ENCODE measurements at places on chromosomes 16 and 17.

GRCh38 chr17:27649929-27650328 is 18.9 kb downstream of the LGALS9 start:
- no peak for DNase-seq

DNA sequence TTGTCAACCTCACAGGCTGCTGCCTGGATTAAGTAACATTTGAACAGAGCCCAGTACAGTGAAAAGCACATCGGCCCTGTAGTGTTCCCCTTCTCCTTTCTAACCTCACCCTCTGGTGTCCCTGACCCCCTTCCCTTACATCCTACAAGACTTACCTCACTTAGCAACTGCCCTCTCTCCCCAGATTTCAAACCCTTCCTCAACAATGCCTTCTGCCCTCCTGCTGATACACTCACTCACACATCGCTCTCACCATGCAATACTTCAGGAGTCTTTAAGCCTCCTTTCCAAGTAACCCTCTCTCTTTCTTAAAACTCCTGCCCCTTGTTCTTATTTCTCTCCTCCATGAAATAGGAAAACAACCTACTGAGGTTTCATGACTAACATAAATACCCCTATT is 17.8 kb downstream of the ZZEF1 start:
- no peak for DNase-seq

GRCh38 chr17:22270381-22270780 is 578.1 kb downstream of the KCNJ18 start:
- DNase-seq, result no peak

DNA sequence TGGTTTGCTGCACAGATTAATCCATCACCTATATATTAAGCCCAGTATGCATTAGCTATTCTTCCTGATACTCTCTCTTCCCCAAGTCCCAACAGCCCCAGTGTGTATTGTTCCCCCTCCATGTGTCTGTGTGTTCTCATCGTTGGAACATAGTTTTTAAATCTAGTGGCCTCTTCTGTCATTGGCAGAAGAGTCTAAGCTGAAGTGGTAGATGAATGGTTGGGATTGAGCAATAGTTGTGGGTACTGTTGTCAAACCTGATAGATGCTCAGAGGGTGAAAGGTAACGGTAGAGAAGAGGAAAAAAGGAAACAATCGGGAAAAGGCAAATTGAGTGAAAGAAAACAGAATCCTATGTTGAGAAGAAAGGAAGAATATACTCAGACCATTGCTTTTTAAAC is 29.9 kb downstream of the MAP3K3 start:
- no peak for DNase-seq

GRCh38 chr17:71905376-71906031 is 215.3 kb upstream of the SOX9 start:
- DNase-seq, result no peak

- no peak for DNase-seq
Measured at GRCh38 chr16:1865902-1866690, 5.9 kb downstream of the MEIOB start.

- no peak for DNase-seq
Measured at GRCh38 chr16:1030473-1030901, 42.1 kb upstream of the SSTR5 start.

DNA sequence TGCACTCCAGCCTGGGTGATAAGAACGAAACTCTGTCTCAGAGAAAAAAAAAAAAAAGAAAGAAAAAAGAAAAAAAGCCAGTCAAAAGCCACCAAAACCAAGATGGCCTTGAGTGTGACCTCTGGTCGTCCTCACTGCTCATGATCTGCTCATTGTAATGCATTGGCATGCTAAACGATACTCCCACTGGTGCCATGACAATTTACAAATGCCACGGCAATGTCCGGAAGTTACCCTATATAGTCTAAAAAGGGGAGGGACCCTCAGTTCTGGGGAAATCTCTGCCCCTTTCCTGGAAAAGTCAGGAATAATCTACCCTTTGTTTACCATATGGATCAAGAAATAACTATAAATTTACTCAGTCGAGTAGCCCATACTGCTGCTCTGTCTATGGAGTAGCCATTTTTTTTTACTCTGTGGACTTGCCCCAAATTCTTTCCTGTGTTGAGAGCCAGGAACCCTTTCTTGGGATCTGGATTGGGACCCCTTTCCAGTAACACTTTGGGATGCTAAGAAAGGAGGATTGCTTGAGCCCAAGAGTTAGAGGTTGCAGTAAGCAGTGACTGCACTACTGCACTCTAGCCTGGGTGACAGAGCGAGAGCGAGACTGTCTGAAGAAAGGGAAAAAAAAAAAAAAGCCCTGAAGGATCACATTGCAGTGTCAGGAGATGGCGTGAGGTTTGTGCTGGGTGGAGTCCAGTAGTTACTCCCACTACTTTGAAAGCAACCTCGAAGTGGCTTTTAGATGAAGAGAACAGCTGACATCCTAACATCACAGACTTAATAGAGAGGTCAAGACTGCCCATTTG is 3.7 kb upstream of the TMEM231 start:
- DNase-seq, result no peak

DNA sequence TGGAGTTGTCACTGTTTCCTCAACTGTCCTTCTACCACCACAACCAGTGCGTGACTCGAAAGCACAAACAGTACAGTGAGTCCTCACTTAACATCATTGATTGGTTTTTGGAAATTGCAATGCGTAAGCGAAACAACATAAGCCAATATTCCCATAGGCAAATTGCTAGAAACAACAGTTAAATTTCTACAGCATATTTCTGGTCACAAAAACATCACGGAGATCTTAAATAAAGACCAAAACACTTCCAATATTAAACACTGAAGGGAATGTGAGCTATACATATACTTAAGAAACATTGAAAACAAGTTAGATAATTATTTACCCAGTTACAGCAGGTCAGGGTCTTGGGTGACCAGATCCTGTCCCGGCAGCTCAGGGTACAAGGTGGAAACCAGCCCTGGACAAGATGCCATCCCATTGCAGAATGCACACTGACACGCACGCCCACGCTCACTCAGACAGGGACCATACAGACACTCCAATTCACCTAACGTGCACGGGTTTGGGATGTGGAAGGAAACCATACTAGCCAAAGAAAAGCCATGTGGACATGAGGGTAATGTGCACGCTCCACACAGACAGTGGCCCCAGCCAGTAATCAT is 4.7 kb downstream of the SLC13A5 start:
- DNase-seq, result no peak

DNA sequence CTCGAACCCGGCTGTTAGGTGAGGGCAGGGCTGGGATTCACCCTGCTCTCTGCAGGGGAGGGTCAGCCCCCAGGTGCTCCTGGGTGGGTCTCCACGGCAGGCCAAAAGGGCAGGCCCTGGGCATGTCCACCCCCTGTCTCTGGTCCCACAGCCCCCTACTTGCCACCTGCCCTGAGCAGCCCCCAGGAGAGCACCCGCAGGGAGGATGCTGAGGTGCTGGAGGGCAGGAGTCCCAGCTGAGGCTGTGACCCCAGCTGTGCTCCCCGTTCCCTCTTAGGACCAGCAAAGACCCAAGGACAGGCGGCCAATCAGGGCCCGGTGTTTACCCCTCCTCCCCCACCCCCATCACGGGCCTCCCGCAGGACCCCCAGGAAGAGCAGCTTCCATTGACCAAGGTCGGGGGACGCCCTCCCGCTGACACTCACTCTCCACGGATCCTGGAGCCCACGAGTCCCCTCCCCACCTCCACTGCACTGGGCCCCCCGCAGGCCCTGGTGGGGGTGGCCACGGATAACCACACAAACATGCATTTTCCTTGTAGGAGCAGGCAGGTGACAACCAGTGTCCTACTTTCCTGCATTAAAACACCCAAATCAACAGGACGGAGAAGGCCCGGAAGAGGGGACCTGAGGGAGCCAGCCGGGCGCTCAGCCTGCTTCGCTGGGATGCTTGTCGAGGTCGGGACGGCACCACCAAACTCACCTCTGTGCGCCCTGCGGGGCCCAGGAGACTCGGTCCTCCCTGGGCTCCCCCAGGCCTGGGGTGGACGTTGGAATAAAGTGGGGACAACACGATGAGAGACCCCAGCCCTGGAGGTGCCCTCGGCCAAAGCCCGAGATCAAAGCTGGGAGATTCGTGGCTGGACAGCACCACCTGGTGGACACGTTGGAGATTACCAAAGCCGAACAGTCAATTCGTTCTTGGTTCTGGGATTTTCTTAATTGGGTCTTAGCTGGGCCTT is 22.5 kb upstream of the ENPP7 start:
- DNase-seq, result peak; percentile 57

- DNase-seq, result no peak
Measured at GRCh38 chr17:7114241-7114874, at the start of gene ASGR2. Gene ASGR2 (minus strand): TSS chr17:7114822. CDS start chr17:7114240, 582 bp downstream.

DNA sequence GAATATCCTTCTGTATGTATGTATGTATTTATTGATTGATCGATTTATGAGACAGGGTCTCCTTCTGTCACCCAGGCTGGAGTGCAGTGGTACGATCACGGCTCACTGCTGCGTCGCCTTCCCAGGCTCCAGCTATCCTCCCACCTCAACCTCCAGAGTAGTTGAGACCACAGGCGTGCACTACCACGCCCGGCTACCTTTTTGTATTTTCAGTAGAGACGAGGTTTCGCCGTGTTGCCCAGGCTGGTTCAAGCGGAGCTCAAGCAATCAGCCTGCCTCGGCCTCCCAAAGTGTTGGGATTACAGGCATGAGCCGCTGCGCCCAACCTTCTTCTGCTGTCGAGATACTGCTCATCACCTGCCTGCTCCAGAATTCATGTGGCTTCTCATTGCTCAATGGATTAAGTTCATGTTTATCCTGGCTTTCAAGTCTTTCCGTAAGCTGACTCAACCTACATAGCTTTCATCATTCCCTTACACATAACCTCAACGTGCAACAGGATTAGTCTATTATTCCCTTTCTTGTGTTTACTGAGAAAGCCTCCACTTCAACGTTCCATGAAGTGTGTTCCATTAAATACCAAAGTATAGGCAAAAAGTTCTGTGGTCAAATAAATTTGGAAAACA is 13.6 kb downstream of the TAC4 start:
- no peak for DNase-seq

DNA sequence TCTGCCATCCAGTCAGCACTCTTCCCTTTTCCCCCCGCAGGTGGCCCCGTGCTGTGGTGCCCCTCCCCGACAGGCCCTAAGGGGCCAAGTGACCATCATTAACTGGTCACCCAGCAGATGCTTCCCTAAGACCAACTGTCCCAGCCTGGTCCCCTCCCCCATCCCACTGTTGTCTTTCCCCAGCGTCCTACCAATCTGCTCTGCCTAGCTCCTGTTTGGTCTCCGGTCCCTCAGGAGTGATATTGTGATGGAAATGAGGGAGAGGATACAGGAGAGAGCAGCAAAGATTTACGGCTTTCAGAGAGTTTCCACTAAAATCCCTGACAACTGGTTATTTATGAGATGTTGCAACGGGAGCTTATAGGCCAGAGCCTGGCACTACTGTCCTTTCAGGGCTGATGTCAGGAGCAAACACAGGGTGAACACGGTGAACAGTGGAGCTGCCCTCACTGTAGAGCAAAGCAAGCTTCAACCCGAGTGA is 1.4 kb upstream of the TTLL6 start:
- no peak for DNase-seq

GRCh38 chr16:78365366-78365765 is 265.9 kb downstream of the WWOX start:
- DNase-seq, result no peak

DNA sequence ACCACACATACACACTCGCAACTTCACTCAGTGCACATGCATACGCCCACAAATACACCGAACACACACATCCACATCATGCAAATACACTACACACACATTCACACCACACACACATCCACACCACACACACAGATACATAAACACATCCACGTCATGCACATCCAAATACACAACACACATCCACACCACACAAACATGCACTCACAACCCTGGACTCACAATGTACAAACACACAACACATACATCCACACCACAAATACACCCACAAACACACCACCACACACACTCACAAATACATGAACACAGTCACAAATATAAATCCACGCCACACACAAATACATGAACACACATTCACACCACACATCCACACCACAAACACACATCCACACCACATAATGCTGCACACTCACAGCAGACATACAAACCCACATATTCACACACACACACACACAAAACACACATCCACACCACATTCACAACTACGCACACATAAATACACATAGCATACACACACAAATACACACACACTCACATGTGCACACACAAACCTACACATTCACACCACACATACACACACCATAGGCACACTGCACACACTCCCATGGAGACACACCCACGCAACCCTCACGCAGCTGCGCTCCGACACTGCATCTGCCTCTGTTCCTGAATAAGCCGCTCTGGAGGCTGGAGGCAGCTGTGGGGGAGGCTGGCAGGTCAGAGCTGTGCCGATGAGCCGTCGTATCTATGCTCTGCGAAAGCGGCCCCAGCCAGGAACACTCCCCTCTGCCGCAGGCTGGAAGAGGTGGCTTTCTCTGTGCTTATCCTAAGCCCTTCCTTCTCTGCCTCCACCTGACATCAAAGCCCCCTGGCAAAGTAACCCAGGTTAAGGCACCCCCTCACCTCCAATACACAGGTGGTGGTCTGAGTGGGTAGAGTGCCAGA is 141.8 kb downstream of the GRIN2A start:
- no peak for DNase-seq

DNA sequence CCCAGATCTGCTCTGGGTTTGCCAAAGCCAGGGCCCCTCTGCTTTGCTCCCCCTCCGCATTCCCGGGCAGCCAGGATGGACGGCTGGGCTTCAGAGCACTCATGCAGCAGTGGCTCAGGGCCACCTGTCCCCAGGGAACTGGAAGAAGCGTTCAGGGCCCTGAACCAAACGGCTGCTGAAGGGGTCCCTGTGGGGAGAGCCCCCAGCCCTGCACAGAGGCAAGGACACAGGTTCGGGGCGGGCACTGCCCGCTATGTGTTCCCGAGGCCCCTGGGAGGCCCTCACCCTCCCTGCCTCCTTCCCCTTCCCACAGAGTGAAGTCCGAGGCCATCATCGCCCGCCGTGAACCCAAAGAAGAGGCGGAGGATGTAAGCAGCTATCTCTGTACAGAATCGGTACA is 10.4 kb downstream of the NME3 start:
- DNase-seq, result no peak

DNA sequence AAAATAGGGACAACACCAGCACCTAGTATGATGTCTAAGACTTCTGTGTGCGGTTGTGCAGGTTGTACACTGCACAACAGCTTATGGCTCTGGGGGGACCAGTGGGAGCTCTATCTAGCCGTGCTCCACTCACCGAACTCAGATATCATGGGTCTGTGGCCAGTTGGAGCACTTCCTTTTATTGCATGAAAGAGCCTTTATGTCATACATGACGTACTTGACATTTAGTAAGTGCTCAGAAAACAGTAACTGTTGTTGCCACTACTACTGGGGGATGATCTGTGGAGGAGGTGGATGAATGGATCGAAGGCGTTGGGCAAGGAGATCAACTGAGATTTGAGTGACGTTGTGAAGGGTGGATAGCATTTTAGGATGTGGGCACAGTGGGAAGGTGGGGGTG is 368.8 kb downstream of the SNX29 start:
- no peak for DNase-seq

- DNase-seq, result peak; percentile 8
Measured at GRCh38 chr16:47779201-47780016, 318.3 kb downstream of the PHKB start.

- no peak for DNase-seq
Measured at GRCh38 chr16:55728797-55729196, 73.0 kb downstream of the SLC6A2 start.
